ENCODE measurements at places on chromosomes 3 and 15. TPM values are rescaled to one million over a fixed set of nuclear protein-coding genes. Genes with fewer than 3 reads are reported as not detected.

DNA sequence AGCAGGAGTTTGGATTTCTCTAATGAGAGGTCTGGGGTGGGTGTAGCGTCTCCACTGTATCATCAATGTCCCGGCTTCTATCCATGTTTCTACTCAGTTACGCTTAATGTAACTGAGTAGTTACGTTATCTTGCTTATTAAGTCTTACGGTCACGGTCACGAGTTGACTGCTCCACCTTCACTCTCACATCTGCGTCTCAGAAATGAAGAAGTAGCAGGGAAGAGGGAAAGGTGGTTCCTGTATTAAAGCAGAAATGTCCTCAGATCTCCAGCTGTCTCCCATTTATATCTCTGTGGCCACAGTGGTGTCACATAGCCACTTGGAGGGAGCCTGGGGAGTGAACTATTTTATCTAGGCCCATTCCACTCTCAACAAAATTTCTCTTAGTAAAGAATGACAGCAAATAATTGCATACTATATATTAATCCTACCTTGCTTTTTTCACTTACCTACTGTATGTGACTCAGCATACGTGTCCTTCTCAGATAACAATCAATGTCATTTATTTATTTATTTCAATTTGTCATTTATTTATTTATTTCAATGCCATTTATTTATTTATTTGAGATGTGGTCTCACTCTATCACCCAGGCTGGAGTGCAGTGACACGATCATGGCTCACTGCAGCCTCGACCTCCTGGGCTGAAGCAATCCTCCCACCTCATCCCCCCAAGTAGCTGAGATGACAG, 39.7 kb upstream of the RNU6-1 start:
- no peak overlapping the region for H3K4me3 ChIP-seq
- no peaks in the 10 kb centered on the region for H3K27me3 ChIP-seq
- peaks cover 7% of the 10 kb centered on the region for H3K4me1 ChIP-seq
- H3K36me3 ChIP-seq = no peaks in the 10 kb centered on the region
- H3K27ac ChIP-seq = no peak overlapping the region

GRCh38 chr3:173217127-173217526, 76.1 kb upstream of the SPATA16 start:
- H3K4me1 ChIP-seq = no peaks in the 10 kb centered on the region
- no peaks in the 10 kb centered on the region for H3K27me3 ChIP-seq

The ZBBX gene
- not detected for total RNA-seq

DNA sequence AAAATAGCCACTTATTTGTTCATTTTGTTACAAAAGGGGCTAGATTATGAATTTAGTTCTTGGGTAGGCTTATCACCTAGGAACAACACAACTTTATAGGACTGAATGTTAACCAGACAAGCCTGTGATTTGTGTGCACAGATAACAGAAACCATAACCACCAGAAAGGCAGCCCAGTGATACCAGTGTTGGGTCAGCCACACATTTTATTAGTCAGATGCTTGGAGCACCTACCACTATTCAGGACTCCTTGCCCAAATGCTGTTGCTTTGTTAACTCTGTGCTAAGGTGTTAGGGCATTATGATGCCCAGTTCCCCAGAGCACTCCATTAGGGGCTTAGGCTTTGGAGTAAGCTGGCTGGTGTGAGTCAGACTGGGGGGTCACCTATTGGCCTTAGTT, 22.5 kb downstream of the PLCL2 start:
- DNase-seq = no peak
- peaks cover 33% of the 10 kb centered on the region for H3K4me1 ChIP-seq
- no peak overlapping the region for H3K27ac ChIP-seq
- no peaks in the 10 kb centered on the region for H3K27me3 ChIP-seq
- H3K4me3 ChIP-seq = no peak overlapping the region

DNA sequence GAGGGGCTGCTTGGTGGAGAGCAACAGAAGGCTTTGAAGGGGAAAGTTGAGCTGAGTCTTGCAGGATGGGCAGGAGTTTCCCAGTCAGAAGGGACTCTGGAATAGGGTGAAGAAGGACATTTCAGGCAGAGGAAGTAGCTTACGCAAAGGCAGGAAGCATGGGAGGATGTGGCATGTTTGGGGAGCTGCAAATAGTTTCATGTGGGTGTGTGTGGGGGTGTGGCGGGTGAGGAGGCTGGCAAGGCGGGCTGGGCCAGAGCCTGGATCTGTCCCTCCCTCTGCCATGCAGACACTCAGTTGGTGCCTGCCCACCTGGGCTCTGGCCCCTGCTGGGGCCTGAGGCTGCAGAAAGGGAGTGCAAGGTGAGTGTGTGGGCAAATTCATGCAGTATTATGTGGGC, 10.4 kb downstream of the TEX264 start:
- H3K27ac ChIP-seq = no peak overlapping the region
- DNase-seq = no peak
- H3K27me3 ChIP-seq = no peaks in the 10 kb centered on the region
- no peaks in the 10 kb centered on the region for H3K36me3 ChIP-seq
- no peaks in the 10 kb centered on the region for H3K4me1 ChIP-seq

The CHDH gene
- 18.5 TPM for total RNA-seq

The THRB gene
- 9.5 TPM for total RNA-seq

DNA sequence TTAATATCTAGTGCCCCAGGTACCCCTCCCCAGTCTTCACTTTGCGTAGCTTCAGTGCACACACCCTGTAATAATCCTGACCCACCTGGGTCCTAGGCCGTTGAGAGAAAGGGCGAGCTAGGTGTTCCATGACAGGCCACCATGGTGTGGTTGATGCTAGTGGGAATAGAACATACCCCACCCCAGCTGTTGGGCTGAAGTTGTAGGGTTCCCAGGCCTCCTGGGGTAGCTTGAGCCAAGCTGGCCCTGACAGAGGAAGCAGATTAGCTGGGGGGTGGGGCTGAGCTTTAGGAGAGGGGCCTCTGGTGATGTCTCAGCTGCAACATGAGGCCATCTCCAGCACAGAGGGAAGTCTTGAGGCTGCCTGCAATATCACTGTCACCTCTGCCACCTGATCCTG, 40.5 kb downstream of the RAB11A start:
- H3K36me3 ChIP-seq = no peaks in the 10 kb centered on the region
- H3K4me1 ChIP-seq = peaks cover 5% of the 10 kb centered on the region
- no peak for DNase-seq
- no peak overlapping the region for H3K4me3 ChIP-seq

The STARD9 gene
- 2.0 TPM for total RNA-seq

DNA sequence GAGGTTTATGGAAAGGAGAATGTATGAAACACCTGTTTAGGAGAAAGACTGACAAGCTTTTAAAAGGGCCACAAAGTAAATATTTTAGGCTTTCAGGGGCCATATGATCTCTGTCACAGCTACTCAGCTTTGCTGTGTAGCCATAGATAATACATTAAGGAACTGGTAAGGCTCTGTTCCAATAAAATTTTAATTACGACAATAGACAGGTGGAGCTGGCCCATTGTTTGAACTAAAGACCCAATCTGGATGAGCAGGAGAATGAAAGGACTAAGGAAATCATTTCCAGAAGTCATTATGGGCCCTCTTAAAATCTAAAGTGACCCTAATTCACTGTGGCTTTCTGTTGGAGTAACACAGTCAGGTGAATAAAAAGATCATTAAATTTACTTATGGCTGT, 48.5 kb upstream of the SLC12A8 start:
- H3K4me3 ChIP-seq = no peak overlapping the region
- H3K36me3 ChIP-seq = no peaks in the 10 kb centered on the region
- no peak for DNase-seq
- no peak overlapping the region for H3K27ac ChIP-seq
- H3K27me3 ChIP-seq = no peaks in the 10 kb centered on the region
- H3K4me1 ChIP-seq = no peaks in the 10 kb centered on the region

- no peak overlapping the region for H3K4me3 ChIP-seq
- no peaks in the 10 kb centered on the region for H3K27me3 ChIP-seq
- no peaks in the 10 kb centered on the region for H3K4me1 ChIP-seq
- no peak for DNase-seq
- no peak overlapping the region for H3K27ac ChIP-seq
Measured at GRCh38 chr3:134854254-134854653, 59.2 kb downstream of the EPHB1 start.

DNA sequence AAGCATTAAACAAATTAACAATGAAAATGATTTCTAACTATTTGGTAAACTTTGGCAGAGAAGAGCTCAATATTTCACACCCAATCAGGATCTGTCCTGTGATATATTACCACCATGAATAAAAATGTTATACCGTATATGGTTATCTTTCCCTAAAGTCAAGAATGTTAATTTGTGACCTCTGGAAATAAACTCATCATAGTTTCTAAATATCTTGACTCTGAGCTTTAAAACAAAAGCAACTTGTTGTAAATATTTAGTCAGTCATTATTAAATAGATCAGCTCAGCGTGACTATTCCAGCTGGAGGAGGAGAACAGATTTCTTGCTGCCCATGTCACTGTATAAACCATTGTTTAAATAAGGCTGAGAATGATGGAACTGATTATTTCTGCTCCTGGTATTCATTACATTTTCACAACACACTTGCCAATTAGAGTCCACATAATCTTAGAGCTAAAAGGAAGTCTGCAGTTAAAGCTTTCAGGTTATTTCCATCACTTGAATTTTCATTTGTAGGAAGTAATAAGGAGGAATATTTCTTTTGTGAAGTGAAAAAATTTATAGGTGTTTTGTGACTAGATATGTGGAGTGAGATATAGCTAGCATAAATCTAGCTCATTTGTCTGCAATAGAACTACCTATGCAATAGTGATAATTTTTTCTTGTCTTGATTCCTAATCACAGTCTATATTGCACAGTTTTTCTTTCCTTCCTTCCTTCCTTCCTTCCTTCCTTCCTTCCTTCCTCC, 106.5 kb upstream of the P2RY1 start:
- no peaks in the 10 kb centered on the region for H3K27me3 ChIP-seq
- no peak overlapping the region for H3K4me3 ChIP-seq
- DNase-seq = no peak

The NDN gene
- 6.7 TPM for total RNA-seq

- no peaks in the 10 kb centered on the region for H3K27me3 ChIP-seq
- no peak for DNase-seq
- H3K36me3 ChIP-seq = no peaks in the 10 kb centered on the region
- H3K4me3 ChIP-seq = no peak overlapping the region
Measured at GRCh38 chr3:79872483-79872882, 104.7 kb upstream of the ROBO1 start.

The GABRB3 gene
- 5.8 TPM for total RNA-seq

- peak overlapping the region; percentile 13 for H3K27ac ChIP-seq
- no peaks in the 10 kb centered on the region for H3K36me3 ChIP-seq
- H3K4me1 ChIP-seq = no peaks in the 10 kb centered on the region
- no peak for DNase-seq
Measured at GRCh38 chr3:129794311-129795185, 99.0 kb downstream of the TMCC1 start.

- H3K4me1 ChIP-seq = no peaks in the 10 kb centered on the region
- no peak overlapping the region for H3K4me3 ChIP-seq
- H3K36me3 ChIP-seq = peaks cover 15% of the 10 kb centered on the region
- peak overlapping the region; percentile 85 for H3K27ac ChIP-seq
- DNase-seq = peak; percentile 89
Measured at GRCh38 chr15:90885432-90886290, 1.4 kb downstream of the FES start.

DNA sequence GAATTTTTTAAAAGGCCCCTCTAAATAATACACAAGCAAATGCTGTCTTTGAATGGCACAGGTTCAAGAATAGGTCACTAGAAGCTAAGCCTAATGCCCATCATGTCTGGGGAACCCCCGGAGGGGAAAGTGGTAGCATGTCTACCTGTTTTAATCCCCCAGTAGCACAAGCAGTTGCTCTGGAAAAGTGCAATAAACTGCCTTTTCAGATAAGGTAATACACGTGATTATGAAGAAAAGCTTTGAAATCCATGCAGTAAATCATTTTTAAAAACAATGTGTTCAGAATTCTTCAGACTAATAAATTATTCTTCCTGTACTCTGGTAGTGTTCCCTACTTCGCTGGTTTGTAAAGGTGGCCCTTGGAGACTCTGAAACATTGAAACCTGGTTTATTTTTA, 922.2 kb downstream of the ROBO1 start:
- no peaks in the 10 kb centered on the region for H3K36me3 ChIP-seq
- no peak overlapping the region for H3K27ac ChIP-seq
- no peak overlapping the region for H3K4me3 ChIP-seq

GRCh38 chr15:64623347-64623996, 151.9 kb downstream of the RBPMS2 start:
- no peaks in the 10 kb centered on the region for H3K36me3 ChIP-seq
- no peaks in the 10 kb centered on the region for H3K27me3 ChIP-seq

The ROPN1 gene
- not detected for total RNA-seq

DNA sequence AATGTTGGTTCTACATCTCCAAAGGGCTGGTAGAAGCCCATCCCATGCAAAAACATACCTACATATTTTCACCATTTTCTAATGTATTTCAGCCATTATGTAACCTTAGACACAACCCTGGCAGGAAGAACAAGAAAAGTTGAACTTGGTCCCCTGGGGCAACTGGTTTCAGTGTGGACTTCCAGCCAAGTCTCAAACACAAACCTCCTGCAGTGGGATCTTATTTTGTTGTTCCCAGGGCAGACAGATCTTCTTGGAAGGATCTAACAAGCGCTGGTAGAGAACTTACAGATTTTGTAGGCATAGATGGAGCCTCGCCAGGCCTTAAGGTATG, 96.3 kb downstream of the ADAMTS17 start:
- no peaks in the 10 kb centered on the region for H3K27me3 ChIP-seq
- H3K4me1 ChIP-seq = no peaks in the 10 kb centered on the region
- H3K36me3 ChIP-seq = no peaks in the 10 kb centered on the region
- no peak overlapping the region for H3K27ac ChIP-seq
- DNase-seq = no peak
- H3K4me3 ChIP-seq = no peak overlapping the region

DNA sequence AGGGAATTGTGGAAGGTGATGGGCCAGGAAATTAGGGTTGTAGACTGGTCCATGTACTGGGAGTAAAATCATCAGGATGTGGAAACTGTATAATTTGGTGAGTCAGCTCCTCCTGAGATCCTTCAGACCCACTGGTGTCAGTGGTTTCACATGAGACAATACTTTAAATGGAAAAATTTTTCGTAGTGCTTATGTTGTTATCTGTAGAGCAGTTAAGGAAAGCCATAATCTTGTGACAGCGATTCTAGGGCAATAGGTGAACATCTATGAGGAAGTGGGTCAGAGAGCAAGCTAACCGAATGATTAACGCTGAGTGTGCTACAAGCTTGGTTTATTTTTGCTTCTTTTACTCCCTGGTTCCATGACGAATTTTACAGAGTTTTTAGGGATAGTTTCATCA, 200.6 kb downstream of the CADM2 start:
- no peak for DNase-seq
- H3K4me1 ChIP-seq = no peaks in the 10 kb centered on the region
- no peaks in the 10 kb centered on the region for H3K27me3 ChIP-seq
- no peak overlapping the region for H3K4me3 ChIP-seq

DNA sequence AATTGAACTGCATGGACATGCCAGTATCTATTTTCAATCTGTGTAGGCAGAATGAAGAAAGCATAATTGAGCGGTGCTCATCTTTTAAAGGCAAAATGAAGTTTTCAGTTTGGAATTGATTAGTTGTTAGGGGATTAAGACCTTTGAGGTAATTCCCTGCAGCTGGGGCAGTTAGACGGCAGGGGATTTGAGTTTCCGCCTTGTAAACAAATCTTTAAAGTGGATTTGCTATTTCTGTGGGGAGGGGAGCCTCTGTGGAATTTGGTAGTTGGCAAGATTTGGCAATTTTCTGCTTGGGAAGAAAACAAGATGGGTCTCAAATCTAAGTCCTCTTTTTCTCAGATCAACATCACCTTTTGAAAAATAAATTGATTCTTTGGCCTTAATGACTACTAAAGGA, 212.5 kb upstream of the CNTN6 start:
- H3K27me3 ChIP-seq = no peaks in the 10 kb centered on the region
- no peaks in the 10 kb centered on the region for H3K4me1 ChIP-seq
- no peak for DNase-seq
- H3K27ac ChIP-seq = no peak overlapping the region
